Hepatic stellate cell (primary cell): ENCODE measurements at places on chromosomes 4 and X.
A peak's percentile ranks its signal among the peaks of the same experiment; 100 is the strongest.

DNA sequence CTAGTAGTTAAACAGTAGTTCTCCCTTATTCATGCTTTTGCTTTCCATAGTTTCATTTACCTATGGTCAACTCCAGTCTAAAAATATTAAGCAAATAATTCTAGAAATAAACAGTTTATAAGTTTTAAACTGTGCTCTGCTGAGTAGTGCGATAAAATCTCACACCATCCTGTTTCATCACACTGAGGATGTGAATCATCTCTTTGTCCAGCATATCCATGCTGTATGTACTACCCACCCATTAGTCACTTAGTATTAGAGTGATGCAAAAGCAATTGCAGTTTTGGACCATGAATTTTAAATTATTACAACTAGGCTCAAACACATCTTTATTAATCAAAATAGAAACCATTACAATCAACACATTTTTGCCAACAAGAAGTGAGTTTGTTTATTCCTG, 187.4 kb downstream of the TEX13C start:
- DNase-seq, result no peak

- DNase-seq, result no peak
Observed at GRCh38 chr4:125346616-125347015, 31.9 kb downstream of the FAT4 start.

- no peak for DNase-seq
Observed at GRCh38 chr4:112173593-112174558, 28.6 kb downstream of the FAM241A start.

DNA sequence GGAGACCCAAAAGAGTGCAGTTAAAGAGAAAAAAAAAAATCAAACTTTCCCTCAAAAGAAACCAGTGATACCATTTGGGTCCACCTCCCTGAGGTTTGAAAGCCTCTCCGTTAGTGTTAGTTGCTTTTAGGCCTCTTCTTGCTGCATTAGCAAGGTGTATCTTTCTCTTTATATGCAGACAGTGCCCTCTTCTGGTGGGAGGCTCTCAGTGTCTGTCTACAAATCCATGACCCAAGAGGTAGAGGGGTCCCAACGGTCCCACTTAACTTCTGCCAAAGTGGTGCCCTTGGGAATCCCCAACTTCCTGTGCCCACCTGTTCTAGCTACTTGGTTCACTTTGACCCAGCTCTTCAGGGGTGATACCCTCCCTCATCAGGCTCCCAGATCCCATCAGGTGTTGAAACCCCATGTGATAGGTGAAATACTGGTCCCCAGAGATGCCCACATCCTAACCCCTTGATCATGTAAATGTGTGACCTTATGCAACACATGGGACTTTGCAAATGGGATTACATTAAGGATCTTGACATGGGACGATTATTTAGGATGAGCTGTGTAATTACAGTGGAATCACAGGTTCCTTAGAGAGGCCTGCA, 63.7 kb upstream of the CD99 start:
- DNase-seq, result no peak

DNA sequence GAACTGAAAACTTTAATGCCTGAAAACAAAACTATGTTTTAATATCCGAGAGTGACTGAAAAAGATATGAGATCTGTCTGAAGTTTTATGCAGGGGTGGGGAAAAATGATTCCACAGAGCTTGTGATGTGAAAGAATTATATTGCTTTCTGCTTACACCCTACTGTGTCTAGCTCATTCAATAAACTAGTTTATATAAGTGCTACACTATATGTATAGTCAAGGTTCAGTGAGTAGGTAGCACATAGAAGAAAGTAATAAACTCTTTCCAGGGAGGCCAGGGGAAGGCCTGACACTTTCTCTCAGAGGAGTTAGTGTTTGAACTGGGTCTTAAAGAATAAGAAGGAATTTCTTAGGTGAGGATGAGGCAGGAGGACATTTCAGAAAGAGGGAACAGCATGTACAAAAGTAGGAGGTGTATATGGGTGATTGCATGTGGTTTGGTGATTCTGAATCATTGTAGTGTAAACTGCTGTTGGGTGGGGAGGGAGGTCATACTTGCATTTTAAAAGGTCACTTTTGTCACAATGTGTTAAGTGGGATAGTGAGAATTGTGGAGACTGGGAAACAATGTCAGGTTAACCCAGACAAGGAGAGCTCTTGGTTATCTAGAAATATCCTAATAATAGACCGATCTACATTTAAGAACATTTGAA, 25.1 kb upstream of the TEX13D start:
- no peak for DNase-seq

- DNase-seq, result peak; percentile 33
Observed at GRCh38 chrX:123993326-123993725, 31.8 kb downstream of the STAG2 start.
